Activated CD4-positive, alpha-beta T cell treated with anti-CD3 and anti-CD28 coated beads, Interleukin-2, amount 50 U/mL, for 24 hours (primary cell): ENCODE measurements at places on chromosomes 1 and 21.

GRCh38 chr1:198917226-198917625, 278.4 kb downstream of the PTPRC start:
- DNase-seq = no peak

DNA sequence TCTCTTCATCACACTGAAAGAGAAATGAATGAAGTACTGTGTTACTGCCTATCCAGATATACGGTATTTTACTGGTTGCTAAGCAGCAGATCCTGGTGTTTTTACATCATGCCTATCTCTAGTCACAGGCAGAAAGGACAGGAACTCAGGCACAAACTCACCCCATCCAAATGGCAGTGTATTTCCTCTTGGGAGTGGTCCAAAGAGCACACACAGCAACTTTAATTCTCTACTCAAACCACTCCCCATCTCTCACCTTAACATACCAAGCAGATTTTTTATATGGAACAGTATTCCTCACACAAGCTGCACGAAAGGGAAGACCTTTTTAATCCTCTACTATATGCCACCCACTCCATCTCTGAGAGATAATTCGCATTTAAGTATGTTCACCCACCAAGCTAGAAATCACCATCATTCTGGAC, 27.3 kb downstream of the EIF4G3 start:
- DNase-seq = no peak

GRCh38 chr1:208841436-208841835, 597.3 kb upstream of the PLXNA2 start:
- DNase-seq = no peak

DNA sequence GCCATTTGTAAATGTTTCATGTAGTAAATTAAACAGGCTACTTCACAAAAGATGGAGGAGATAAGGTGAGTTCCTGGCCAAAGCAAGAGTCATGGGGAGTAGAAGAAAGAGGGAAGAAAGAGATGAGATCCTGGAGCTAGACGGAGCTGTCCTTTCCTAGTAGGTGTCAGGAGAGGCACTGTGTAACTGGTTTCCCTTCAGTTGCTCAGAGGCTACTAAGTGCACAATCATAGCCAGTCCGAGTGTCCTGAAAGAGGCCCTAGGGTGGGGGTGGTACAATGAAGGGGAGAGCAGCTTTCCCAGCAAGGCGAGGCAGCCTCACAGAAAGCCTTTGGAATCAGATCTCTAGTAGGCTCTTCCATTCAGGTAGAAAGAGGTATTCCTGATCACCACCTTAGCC, 390.9 kb downstream of the KCNH1 start:
- DNase-seq = no peak

GRCh38 chr1:2395245-2395644, 3.6 kb downstream of the RER1 start:
- DNase-seq = no peak

DNA sequence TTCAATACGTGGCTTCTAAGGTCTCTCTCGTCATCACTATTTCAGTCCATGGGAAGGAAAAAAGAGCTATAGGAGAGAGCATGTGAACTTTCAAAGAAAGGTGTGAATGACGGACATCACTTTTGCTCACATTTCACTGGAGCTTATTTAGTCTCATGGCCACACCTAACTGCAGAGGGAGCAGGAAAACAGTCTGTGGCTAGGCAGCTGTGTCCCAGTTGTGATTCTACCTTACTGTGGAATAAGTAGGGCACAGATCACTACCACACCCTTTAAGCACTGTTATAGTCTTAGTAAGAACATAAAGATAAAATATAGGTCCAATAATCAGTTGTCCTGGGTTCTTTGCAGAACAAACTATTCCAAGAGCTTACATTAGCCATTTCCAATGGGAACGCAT, 192.9 kb downstream of the NRIP1 start:
- DNase-seq = no peak

GRCh38 chr1:3584915-3585314, 26.4 kb downstream of the MEGF6 start:
- DNase-seq = no peak

- no peak for DNase-seq
These were observed 244.3 kb downstream of the PTPRC start for GRCh38 chr1:198883184-198883583.

- DNase-seq = no peak
These were observed 67.0 kb downstream of the MEGF6 start for GRCh38 chr1:3544040-3544977.

- no peak for DNase-seq
These were observed 464.3 kb upstream of the DEPDC1 start for GRCh38 chr1:68961143-68961542.

DNA sequence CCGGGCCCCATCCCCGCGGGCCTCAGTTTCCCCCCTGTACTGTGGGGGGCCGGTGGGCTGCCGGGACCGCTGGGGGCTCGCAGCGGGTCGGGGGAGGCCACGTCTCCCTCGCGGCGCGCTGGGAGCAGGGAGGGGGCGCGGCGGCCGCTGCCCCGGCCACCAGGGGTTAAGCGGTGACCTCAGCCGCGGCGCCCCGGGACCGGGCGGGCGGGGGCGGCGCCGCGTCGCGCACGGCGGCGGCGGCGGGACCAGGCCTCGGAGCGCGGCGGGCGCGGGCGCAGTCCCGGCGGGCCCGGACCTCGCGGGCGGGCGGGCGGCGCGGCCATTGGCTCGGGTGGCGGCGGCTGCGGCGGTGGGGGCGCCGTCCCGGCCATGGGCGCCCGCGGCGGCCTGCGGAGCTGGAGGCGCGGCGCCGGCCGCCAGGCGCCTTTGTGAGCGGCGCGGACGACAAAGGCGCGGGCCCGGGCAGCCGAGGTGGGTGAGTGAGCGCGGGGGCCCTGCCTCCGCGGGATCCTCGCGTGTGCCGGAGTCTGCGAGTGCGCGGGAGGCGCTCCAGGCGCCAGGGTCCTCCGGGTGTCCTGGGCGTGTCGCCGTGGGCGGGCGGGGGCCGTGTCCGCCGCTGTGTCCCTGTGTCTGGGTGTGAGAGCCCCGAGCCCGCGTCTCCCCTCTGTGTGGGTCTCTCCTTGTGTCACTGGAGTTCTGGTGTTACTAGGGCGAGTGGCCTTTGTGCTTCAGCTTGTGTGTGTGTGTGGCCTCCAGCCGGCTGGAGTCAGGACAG, at the start of gene ARHGEF10L:
Gene ARHGEF10L (plus strand): TSS at position 222 of the 778 bp plus-strand sequence. CDS start 40,898 bp downstream, outside the sequence.
- DNase-seq = no peak

GRCh38 chr1:79128722-79129121, 122.2 kb upstream of the ADGRL4 start:
- DNase-seq = no peak

DNA sequence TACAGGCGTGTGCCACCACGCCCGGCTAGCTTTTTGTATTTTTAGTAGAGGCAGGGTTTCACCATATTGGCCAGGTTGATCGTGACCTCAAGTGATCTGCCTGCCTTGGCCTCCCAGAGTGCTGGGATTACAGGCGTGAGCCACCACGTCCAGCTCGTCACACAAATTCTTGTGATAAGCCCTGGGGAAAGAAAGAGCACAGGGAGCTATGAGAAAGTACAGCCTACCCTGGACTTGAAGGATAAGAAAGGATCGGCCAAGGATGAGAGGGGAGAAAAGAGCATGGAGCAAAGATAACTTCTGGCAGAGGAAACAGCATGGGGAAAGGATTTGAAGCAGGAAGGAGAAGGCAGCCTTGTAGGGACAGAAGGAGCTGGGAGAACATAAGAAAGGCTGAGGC, 29.2 kb downstream of the SESN2 start:
- no peak for DNase-seq

DNA sequence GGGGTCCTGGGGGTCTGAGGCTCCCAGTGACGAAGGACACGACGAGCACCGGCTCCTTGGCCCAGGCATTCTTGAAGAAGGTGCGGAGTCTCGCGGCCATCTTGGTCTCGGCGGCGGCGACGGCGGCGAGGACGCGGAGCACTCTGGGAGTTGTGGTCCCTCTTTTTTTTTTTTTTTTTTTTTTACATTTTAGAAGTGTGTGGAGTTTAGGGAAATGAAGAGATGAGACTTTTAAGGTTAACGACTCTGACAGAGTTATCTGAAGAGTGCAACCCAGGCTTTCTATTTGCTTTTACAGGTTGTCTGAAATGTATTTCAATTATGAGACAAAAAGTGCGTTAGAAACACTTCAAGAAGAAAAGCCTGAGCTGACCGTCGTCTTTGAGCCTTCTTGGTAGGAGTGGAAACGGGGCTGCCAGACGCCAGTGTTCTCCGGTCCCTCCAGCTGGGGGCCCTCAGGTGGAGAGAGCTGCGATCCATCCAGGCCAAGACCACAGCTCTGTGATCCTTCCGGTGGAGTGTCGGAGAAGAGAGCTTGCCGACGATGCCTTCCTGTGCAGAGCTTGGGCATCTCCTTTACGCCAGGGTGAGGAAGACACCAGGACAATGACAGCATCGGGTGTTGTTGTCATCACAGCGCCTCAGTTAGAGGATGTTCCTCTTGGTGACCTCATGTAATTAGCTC, 9.7 kb downstream of the OR2B11 start:
- no peak for DNase-seq

GRCh38 chr1:37477946-37478345, 3.6 kb downstream of the ZC3H12A start:
- no peak for DNase-seq

- no peak for DNase-seq
These were observed 17.0 kb upstream of the OLFML2B start for GRCh38 chr1:162040657-162041056.

DNA sequence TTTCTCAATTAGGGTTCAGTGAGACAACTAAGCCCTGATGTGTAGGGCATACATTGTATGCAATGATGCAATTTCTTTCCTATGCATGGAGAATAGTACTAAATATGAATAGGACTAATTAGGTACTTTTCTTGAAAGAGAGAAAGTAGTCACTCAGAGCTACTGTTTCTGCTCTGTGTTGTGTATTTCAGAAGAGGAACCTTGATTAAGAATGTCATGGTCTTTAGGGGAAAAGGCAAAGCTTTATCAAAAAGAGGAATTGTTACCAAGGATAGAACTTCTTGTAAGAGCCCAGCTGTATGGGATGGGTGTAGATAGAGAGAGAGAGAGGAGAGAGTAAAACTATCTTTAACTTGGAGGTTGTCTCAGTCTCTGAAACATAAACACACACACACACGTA, 49.1 kb downstream of the HLX start:
- no peak for DNase-seq
